ENCODE measurements at places on chromosomes 2 and 18.

- no peak for DNase-seq
Measured at GRCh38 chr2:136137982-136138381, 20.0 kb upstream of the CXCR4 start.

GRCh38 chr18:7116001-7116730 lies 1.4 kb downstream of the LAMA1 start:
- no peak for DNase-seq

DNA sequence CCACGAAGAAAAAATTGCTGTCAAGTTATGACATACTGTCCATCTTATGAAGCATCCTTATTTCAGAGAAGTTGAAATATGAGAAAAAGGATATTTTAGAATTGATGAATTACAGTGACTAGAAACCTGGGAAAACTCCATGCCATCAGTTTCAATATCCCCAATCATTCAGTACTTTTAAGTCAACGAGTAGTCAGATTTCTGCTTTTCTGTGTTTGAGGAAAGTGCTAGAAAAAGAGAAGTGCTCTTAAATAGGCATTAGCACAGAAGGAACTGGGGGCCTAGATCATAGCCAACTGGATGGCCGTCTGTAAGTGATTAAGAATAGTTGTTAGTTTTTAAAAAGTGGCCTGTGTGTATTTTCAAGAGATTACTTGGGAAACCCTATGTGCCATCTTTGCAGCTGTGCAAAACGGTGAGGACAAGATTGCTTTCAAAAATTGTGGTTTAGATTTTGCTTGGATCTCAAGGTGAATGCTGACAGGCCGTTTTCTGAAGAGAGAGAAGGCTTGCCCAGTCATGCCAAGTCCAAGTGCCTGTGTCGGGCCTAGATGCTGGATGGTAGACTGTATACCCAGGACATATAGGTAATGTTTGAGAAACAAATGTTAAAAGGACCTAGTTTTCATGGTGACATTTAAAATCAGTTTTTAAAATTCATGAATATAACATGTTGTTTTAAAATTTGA lies 5.1 kb downstream of the NEDD4L start:
- no peak for DNase-seq

- DNase-seq = no peak
Measured at GRCh38 chr2:10325278-10326145, 22.8 kb downstream of the HPCAL1 start.

DNA sequence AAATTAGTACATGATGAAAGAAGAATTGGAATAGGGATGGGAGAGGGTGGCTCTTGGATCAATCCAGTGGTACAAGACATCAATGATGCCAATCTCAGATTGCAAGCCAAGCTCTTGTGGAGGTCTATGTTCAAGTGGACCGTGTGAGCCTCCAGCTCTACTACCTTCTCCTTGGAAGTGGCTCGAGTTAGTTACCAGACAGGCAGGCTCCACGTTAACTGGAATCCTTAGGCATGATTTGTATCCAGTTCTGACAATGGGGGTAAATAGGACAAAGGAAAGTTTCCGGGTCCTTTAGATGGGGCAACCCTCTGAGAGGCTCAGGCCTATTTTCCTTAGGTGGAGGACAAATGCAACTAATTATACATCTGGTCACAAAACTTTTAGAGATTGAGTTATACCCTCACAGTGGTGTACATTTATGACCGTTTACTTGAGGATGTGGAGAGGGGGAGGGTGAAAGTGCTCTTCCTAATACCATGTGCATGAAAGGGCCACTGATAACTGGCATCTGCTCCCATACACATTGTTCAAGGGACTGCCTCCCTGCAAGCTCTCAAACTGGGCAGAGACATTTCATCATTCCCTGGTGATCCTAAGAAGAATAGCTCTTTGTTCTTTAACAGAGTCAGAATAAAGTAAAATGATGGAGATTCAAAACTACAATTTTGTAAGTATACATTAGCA lies 180.2 kb downstream of the SOCS6 start:
- DNase-seq = no peak

DNA sequence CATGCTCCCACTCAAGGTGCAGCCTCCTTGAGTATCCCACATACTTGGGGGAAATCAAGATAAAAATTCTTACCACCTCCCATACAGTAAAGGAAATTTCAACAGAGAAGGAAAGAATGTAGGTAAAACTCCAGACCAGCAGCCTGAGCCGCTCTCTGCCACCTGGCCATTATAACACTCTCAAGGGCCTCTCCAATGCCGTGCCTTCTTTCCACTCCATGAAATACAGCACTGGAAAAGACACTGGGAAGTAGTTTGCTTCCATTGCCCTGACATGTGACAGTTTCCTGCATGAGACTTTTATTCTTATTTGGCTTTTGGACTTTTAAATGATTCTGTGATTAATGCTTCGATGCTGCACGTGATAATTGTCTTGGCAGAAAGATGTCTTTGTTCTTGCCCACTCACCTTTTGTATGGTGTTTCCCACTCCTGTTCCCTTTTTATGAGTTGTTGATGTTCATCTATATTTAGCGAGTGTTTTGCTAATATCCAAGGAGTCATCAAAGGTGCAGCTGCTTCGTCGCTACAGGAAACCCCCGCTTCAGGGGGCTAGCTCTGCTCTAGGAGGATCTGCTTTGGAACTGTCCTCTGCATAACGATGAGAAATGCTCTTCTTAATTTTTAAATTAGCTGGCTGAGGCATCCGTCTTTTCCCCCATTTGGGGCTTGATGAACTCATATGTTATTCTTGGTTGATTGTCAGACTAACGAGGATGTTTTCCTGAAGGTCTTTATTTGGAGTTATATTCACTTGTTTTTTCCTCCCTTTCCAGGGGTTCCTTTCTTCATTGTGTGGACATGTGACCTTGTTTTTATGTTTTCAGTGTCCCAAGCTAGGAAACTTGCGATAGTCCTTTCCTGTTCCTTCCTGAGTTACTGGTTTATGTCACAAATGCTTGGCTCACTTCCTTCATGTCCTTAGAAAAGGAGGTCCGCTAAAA lies 179.4 kb downstream of the TXNL1 start:
- DNase-seq = no peak

DNA sequence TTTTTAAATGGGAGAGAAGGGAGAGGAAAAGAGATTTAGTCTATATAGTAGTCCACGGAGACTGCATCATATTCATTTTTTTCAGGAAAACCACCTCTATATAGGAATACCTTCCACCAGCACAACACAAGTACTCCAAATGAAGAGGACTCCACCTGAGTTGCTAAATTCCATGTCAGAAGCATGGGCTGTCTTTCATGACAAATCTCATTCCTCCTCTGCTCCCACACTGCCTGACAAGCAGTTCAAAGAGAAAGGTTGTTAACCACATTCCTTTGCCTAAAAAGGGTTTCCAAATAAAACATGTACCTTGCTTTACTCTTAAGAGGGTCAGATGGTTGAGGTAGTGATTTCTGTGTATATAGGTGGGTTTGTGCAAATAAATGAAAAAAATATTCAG lies 122.0 kb downstream of the TMEFF2 start:
- no peak for DNase-seq

- no peak for DNase-seq
Measured at GRCh38 chr2:233234264-233234663, 17.2 kb upstream of the ATG16L1 start.

- no peak for DNase-seq
Measured at GRCh38 chr18:75208155-75208835, 644 bp downstream of the PTGR3 start.

GRCh38 chr2:211358504-211358903 lies 802.1 kb downstream of the CPS1 start:
- no peak for DNase-seq

DNA sequence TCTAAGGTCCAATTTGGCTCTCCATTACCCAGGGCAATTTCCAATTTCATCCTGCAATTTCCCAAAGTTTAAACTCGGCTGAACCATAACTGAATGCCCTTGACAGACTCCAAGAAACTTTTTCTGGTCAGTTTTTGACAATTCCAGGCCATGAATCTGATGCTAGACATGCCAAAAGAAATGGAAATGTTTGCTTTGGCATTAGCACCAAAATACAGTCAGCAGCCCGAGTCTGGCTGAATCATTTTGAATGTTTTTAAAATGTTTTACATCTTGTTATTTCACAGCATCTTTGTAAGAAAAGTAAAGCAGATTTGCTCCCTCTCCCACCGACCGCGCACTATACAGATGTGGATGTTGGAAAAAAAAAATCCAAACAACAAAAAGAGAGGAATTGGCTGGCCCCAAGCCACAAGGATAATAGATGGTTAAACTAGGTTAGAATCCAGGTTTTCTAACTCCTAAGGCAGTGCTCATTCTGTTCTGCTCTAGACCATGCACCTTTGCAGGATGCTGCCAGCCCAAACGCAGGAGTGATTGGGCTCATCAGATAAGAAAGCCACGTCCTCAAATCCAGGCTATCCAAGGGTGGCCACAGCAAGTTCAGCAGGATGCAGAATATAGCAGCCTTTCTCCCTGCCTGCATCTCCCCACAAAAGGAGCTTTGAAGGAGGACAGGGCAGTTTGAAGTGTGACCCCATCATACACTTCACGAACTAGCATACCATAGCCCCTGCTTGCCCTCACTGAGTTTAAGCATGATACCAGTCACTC lies 167.5 kb downstream of the ALK start:
- peak; percentile 28 for DNase-seq

GRCh38 chr2:174615871-174616436 lies 18.4 kb upstream of the WIPF1 start:
- DNase-seq = peak; percentile 55

DNA sequence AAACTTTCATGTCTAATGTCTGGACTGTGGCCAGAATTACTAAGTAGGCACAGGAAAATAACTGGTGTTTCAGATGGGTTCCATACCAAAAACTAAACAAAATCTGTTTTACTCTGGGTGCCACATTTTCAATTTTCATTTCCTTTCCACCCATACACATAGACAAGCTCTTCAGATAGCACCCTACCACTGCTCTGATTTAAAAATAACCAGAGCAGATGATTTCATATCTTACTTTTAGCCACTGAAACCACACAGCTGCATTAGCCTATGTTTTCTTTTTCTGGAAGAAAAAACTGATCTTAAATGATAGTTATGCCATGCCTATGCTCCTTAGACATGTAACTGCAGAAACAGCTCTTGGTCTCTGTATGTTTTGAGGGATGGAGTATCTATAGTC lies 647.6 kb downstream of the CPS1 start:
- DNase-seq = no peak

- DNase-seq = no peak
Measured at GRCh38 chr2:36609507-36609906, 11.5 kb upstream of the FEZ2 start.

GRCh38 chr18:49225160-49225559 lies 235.3 kb downstream of the DYM start:
- no peak for DNase-seq

GRCh38 chr18:48902856-48903601 lies 47.7 kb downstream of the SMAD7 start:
- peak; percentile 28 for DNase-seq

DNA sequence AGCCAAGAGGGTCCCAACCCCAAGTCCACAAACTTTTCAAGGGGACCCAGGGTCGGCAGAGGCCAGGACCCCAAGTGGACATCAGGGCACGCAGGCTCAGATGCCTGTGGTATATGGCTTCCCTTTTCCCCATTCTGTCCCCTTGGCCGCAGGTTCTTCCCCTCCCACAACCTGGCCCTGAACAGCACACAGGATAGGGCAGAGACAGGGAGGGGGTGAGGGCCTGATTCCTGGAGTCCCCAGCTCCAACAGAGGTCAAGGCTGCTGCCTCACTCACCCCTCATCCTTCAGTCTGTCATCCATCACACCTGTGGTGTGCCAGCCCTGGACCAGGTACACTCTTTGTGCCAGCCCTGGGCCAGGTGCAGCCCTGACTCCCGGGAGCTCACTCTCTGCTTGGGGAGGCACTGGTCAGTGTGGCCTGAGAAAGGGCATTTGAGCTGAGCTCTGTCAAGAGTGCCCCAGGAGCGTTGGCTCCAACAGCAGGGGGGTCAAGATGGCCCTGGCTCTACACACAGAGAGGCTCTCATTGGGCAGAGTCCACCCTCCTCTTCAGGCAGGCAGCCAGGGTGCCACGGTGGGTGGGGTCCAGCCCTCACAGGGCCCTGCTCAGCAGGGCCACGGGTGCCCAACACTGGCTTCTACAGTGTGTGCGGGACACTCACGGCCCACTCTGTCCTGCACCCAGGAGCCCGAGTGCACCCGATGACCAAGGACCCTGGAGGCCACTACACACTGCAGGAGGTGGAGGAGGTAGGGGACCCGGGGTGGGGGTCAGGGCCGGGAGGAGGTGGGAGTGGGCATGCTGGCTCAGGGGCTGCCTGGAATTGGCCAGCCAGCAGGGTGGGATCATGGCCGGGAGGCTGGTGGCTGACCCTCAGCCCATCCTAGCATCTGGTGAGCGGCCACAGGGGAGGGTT lies 1.6 kb downstream of the AGXT start:
- DNase-seq = no peak

GRCh38 chr2:184628051-184628450 lies 29.7 kb downstream of the ZNF804A start:
- DNase-seq = no peak

DNA sequence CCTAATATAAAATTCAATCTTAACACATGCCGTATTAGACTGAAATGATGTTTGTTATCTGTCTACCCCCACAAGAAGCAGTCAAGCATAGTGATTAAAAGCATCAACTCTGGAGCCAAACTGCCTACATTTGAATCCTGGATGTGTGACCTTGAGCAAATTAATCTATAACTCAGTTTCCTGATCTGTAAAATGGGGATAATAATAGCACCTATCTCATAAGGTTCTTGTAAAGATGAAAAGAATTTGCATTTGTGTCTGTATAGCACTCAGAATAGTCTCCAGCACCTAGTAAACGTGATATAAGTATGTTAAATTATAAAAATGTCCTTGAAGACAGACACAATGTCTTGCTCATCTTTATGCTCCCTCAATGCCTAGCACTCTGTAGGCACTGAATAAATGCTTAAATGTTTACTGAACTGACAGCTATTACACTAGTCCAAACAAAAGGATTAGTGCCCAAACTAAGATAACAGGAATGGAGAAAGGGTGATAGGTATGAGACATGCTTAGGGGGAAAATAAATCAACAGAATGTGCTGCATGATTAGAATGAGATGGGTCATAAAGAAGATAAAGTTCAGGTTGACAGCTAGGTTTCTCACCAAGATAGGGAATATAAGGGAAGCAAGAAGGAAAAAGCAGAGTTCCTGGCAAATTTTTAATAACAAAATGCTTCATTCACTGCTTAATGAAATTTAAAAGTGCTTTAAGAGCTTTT lies 180.6 kb downstream of the ATAD2B start:
- DNase-seq = no peak

DNA sequence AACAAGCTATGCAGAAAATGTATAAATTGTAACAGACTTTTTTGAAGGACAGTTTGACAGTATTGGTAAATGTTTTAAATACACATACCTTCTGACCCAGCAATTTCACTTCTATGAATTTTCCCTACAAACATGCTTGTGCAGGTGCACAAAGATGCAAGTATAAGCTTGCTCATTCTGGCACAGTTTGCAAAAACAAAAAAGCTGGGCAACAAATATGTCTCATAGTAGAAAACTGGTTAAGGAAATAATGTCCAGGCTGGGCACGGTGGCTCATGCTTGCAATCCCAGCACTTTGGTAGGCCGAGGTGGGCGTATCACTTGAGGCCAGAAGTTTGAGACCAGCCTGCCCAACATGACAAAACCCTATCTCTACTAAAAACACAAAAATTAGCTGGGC lies 96.9 kb upstream of the NEDD4L start:
- no peak for DNase-seq
